ENCODE measurements at places on chromosomes 13 and 19. TPM values are rescaled to one million over a fixed set of nuclear protein-coding genes. Genes with fewer than 3 reads are reported as not detected.

- peak; percentile 88 for DNase-seq
Observed at GRCh38 chr13:51942189-51942588, 69.1 kb downstream of the ATP7B start.

GRCh38 chr19:806815-807421 is 9.7 kb downstream of the PTBP1 start:
- DNase-seq, result no peak

GRCh38 chr13:20311596-20311995 is 79.5 kb upstream of the GJB6 start:
- DNase-seq, result no peak

DNA sequence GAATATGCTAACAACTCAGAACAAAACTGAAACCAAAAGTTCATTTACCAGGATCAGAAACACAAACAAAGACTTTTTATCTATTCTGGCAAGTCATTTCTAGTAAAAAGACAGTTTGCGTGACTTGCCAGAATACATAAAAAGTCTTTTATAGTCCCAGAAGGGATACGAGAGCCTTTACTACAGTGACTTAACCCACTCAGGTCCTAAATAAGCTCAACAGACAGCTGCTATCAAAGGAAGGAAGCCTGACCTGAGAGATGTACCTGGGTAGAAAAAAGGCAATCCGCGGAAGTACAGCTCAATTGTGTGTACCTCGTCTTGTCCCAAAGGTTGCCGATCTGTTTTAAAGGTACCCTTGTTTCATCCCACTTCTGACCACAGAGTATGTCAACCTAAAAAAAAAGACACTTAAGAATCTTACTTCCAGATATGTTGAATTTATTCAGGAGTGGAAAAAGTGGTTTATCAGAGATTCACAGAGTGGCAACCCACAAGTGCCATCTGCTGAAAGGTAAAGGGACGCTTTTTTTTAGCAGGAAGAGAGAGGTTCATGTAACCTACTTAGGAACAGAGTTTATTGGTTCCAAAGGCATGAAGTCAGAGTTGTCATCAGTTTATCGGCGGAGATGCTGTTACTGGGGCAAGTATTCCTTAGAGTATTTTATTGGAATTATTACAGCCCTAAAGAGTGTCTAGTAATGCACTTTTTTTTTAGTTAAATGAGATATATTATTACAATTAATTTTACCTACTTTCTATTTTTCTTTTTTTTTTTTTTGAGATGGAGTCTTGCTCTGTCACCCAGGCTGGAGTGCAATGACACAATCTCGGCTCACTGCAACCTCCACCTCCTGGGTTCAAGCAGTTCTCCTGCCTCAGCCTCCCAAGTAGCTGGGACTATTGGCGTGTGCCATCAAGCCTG is 69.7 kb upstream of the C1QTNF9B start:
- peak; percentile 22 for DNase-seq

- no peak for DNase-seq
Observed at GRCh38 chr19:16361254-16361653, 36.6 kb downstream of the KLF2 start.

DNA sequence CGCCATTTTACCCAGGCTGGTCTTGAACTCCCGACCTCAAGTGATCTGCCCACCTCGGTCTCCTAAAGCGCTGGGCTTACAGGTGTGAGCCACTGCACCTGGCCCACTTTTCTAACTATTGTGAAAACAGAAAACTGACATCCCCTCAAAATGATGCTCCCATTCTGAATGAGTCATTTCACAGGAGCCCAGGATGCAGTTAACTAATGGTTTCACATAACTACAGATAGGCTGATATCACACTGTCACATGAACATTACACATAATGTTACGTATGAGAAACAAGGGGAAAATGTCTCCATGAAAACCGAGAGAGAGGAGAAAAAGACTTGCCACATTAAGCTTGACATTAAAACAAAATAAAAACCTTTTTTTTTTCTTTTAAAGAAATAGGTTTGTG is 37.5 kb downstream of the N4BP2L2 start:
- DNase-seq, result no peak

GRCh38 chr19:18830488-18830887 is 1.3 kb upstream of the UPF1 start:
- no peak for DNase-seq

DNA sequence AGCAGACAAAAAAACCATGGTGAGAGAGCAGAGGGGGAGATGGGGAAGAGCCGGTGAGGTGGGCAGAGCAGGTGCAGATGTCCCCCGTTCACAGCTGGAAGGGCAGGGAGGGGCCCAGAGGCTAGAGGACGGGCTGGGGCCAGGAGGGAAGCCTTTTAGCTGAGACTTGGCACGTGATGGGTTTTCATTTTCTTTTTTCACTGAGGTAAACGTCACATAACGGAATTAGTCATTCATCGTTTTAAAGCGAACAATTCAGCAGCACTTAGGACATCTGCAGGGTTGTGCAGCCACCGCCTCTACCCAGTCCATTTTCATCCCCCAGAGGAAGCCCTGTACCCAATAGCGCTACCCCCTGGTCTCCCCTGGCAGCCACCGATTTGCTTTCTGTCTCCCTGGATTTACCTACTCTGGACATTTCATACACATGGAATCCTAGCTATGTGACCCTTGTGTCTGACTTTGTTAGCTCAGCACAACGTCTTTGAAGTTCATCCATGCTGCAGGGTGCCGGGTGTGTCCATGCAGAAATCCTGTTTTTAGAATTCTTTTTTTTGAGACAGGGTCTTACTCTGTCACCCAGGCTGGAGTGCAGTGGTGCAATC is 16.0 kb upstream of the EMC10 start:
- DNase-seq, result no peak

GRCh38 chr19:55446060-55446459 is 3.0 kb upstream of the SHISA7 start:
- no peak for DNase-seq

- peak; percentile 33 for DNase-seq
Observed at GRCh38 chr19:2618611-2619010, 83.9 kb downstream of the GNG7 start.

GRCh38 chr19:51089786-51090185 is 7.1 kb upstream of the KLK14 start:
- no peak for DNase-seq

DNA sequence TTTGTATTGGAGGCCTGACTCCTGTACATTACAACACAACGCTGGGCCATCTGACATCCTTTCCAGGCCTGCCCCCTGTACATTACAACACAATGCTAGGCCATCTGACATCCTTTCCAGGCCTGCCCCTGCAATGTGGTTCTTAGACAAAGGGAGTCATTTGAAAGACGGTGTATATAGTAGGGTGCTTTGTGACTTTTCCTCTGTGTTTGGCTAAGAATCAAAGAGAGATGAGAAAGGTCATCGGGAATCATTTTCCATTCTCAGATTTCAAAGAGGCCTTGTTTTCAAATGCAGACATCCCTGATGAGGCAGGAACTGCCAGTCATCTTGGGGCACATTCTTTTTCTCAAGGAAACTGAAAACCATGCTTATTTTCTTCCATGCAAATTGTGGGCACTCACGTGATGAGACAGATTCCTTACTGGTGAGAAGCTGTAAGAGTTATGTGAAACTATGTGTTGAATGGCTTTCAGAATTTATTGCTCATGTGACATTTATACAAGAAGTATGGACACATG is 551.6 kb downstream of the MYO16 start:
- no peak for DNase-seq

DNA sequence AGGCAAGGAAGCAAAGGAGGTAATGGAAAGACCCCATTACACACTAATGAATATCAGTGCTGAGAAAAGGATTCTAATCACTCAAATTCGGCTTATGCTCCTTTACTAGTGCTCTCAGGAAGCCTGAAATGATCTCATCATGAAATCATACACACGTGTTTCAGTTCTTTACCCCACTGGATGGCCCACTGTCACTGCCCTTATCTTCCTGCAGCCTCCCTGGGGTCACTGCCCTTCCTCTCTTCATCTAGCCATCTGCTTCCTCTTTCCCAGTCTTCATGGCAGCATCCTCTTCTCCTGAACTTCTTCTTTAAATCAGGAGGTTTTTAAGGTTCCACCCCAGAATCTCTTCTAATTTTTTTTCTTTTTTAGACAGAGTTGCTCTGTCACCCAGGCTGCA is 27.9 kb upstream of the EEF1AKMT1 start:
- no peak for DNase-seq

DNA sequence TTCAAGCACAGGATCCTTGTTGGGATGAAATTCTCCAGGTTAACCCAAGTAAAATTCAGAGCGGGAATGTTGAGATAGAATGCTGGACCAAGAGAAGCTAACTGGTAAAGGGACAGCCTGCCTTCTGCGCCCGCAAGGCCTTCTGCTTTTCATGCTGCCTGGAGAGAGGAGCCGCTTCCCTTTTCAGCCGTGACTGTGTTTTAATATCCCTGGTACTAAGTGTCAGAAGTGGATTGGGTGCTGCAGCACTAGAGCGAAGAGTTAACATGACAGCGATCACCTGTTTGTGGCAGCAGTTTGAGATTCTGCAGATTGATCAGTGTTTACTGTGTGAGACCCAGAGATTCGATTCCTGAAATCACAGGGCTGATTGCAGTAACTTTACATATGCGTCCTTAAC is 197.4 kb upstream of the ZNF536 start:
- DNase-seq, result no peak

DNA sequence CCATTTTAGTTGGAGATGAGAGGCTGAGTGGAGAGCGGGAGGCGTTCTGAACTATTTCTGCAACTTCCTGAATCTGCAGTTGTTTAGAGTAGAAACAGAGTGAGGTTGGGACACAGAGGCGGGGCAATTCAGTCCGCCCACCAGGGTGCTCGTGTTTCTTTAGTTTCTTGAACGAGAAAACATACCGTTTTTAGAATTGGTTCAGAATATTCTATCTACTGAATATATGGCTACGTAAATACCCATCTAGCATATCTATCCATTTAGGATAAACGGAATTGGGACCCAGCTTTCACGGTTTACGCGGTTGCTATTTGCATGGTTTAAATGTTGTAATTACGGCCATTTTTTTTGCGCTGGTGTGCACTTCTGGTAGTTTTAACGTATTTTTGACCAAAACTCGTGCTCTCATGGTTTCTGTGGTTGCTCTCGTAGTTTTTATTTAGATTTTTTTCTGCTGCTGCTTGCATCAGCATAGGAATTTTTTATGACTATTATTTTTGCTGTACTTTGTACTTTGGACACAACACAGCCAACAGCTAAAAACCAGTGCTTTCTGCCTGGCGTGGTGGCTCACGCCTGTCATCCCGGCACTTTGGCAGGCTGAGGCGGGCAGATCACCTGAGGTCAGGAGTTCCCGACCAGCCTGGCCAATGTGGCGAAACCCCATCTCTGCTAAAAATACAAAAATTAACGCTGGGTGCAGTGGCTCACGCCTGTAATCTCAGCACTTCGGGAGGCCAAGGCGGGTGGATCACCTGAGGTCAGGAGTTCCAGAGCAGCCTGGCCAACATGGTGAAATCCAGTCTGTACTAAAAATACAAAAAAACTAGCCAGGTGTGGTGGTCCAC is 32.7 kb downstream of the TIMM13 start:
- DNase-seq, result peak; percentile 4

- DNase-seq, result no peak
Observed at GRCh38 chr19:15371786-15372380, 7.7 kb downstream of the AKAP8 start.

DNA sequence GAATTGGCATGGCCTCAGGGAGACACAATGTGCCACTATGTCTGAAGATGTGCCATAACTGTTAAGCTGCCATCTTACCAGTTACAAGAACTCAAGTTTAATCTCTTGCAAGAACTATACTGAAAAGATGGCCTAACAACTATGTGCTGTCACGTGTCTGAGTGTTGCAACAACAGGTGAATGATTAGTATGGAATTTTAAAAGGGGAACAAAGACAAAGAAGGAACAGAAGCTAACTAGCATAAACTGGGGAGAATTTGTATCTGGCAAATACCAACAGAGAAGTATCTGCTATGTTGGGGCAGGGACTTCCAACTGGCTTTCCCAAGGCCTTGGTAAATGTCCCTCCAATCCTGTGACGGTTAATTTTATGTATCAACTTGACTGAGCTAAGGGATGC is 11.5 kb upstream of the ACOD1 start:
- no peak for DNase-seq

GRCh38 chr19:13013649-13014048 is 18.4 kb downstream of the NFIX start:
- no peak for DNase-seq

DNA sequence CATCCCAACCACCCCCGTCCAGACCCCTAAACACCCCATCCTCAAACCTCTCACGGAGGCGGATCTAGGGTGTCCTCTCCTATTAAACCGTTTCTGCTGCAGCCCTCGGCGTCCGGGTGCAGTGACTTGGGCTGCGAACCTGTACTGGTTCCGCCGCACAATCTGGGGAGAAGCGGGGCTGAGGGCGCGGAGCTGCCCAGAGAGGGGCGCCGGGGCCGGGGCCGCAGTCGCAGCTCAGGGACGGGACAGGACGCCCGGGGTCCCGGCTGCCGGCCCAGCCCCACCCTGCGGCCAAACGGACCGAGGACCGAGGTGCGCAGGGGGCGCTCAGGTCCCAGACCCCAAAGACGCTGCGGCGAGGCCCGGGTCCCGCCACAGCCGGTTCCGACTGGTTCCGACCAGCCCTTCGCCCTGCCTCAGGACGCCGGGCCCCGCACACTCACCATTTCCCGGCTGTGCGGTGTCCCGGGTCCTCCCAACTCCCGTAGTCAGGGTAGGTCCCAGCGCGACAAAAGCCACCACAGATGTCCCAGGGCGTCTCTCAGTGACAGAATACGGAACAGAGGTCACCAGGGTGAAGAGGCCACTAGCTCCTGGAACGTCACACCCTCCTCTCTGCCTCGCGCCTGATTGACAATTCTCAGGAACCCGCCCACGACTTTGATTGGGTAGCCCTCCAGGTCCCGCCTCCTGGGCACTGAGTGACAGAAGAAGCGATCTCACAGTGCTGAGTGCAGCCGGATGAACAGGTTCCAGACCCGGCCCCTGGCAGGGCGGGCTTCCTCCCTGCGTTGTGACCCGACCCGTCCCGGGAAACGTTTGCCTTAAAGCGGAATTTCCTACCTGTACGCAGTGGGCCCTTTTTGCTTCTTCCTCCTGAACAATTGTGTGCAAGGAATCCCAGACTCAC is at the start of gene ZNF44:
ZNF44 (minus strand) TSS at position 635 of the 910 bp plus-strand sequence; CDS start at position 446, 189 bp downstream.
- DNase-seq, result peak; percentile 95

DNA sequence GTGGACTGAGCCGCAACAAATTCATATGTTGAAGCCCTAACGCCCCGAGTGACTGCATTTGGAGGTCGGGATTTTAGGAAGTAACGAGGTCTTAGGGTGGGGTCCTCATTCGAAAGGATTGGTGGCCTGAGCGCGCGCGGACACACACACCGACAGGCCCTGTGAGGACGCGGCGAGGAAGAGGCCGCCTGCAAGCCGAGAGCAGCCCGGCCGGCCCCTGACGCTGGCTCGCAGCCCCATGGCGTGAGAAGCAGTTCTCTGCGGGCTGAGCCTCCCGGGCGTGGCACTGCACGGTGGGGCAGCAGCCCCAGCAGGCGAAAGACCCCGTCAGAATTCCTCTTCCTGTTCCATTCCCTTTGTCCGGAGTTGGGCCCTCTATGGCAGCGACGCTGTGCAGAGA is 131.2 kb downstream of the CRYL1 start:
- no peak for DNase-seq

The ZNF729 gene
- total RNA-seq, result not detected

The SPATA13 gene
- total RNA-seq, result 71.1 TPM

The MEIOSIN gene
- total RNA-seq, result not detected

The IL4I1 gene
- total RNA-seq, result 1.1 TPM

The TNFSF9 gene
- total RNA-seq, result 3.0 TPM

The MFSD12 gene
- total RNA-seq, result 185 TPM

The GJB2 gene
- 50.1 TPM for total RNA-seq

The ZNF492 gene
- total RNA-seq, result not detected

The ZNF841 gene
- 6.7 TPM for total RNA-seq

The LIM2 gene
- total RNA-seq, result not detected

The CCDC106 gene
- total RNA-seq, result 11.4 TPM

The SIGLECL1 gene
- total RNA-seq, result not detected

The YJEFN3 gene
- total RNA-seq, result 1.9 TPM

The MUC16 gene
- 0.03 TPM for total RNA-seq

The TLE6 gene
- 0.48 TPM for total RNA-seq

The OR7D2 gene
- not detected for total RNA-seq

Data from HT-29 (cell line).